ENCODE measurements at places on chromosomes 7 and 10. TPM values are rescaled to one million over a fixed set of nuclear protein-coding genes. Genes with fewer than 3 reads are reported as not detected.

OLAH gene
- polyA plus RNA-seq = 0.12 TPM

PTPRE gene
- polyA plus RNA-seq = 3.0 TPM

OPN4 gene
- not detected for polyA plus RNA-seq

TYW1B gene
- 5.6 TPM for polyA plus RNA-seq

LRRC18 gene
- not detected for polyA plus RNA-seq

SHTN1 gene
- 8.0 TPM for polyA plus RNA-seq

TACC2 gene
- 25.8 TPM for polyA plus RNA-seq

PPP1R9A gene
- polyA plus RNA-seq = 9.3 TPM

SLC29A4 gene
- 6.4 TPM for polyA plus RNA-seq

NEUROG3 gene
- not detected for polyA plus RNA-seq

PRF1 gene
- 0.13 TPM for polyA plus RNA-seq

All from GM23338 (cell line).